MCF 10A (cell line): ENCODE measurements at places on chromosomes 1 and 21. TPM values are rescaled to one million over a fixed set of nuclear protein-coding genes. Genes with fewer than 3 reads are reported as not detected.

GRCh38 chr1:63690966-63691700 is 82.7 kb upstream of the ROR1 start:
- DNase-seq: no peak

SYT11 gene
- 0.14 TPM in 1 of 2 replicates, not detected in the other for total RNA-seq

RHD gene
- not detected in 2 replicates for total RNA-seq

DNA sequence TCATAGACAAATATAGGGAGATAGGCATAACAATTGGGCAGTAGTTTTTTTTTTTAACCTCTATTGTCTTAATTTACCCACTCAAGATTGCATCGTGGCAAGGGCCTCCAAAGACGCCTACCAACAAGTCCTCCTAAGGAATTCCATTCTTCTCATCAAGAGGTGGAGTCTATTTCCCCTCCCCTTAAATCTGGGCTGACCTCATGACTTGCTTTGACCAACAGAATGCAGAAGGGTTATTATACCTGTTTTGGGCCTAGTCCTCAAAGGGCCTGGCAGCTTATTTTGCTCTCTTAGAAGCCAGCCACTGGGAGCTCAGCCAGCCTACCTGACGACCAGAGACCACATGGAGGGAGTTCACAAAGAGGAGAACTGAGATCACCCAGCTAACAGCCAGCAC is 92.3 kb downstream of the COQ8A start:
- DNase-seq: no peak

GRCh38 chr1:229185963-229186362 is 84.9 kb upstream of the RAB4A start:
- no peak for DNase-seq

DNA sequence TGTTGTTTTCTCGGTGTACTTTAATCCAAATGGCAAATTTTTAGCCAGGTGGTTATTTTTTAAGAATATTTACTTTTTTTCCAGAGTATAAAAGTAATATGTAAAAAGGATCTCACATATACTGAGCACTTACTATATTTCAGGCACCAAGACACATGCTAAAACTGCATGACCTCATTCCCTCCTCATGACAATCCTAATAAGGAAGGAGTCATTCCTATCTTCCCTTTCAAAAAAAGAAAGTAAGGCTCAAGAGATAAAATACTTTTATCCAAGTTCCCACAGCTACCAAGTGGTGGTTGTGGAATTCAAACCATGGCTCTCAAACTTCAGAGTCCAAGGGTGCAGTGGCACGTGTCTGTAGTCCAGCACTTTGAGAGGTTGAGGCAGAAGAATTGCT is 19.4 kb downstream of the ATP2B4 start:
- no peak for DNase-seq

GRCh38 chr1:245589906-245590305 is 435.1 kb downstream of the KIF26B start:
- no peak for DNase-seq

ZNF593OS gene
- total RNA-seq: not detected in 2 replicates

DNA sequence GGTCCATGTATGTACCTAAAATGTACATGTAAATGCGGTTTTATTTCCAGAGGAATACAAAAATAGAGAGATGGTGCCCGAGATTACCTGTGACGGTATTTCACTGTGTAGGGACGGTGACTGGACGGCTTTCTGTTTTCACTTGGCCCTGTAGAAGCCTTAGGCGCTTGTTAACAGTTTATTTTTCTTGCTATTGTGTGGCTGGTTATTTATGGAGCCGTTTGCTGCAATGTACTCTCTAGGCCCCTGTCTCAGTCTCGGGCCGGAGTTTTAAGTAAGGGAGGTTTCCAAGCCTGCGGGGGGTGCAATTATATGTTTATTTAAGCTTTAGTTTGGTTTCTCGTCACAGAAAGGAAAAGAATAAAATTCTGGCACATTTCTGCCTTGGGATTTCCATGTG is 413 bp downstream of the EFCAB7 start:
- DNase-seq: no peak
